ENCODE measurements at places on chromosomes 3 and 15. TPM values are rescaled to one million over a fixed set of nuclear protein-coding genes. Genes with fewer than 3 reads are reported as not detected.

DNA sequence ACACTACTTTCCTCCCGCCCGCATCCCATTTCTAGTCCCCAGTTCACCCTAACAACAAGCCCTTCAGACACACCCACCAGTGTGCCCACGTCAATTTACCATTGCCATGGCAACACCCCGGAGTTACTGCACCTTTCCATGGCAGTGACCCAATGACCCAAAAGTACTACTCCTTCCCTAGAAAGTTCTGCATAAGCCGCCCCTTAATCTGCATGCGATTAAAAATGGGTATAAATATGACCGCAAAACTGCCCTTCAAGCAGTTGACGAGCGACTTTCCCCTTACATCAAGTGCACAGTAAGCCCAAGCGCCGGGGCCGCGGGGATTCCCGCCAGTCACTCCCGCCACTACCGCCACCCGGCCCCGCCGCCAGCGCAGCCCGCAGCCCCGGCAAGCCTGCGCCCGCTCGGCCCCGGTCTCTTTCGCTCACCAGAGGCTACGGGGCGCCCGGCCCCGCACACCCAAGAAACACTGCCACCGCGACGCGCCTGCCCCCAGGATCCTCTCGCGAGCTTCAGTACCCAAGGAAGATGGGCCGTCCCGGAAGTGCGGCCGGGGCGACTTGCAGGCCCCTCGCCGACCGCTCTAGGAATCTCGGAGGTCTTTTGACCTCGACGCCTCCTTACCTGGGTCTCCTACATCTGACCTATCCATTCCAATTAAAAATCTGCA, 27.2 kb upstream of the ZNF502 start:
- DNase-seq, result peak; percentile 55

The LRTM1 gene
- not detected for total RNA-seq

GRCh38 chr3:112505907-112506306, 6.6 kb upstream of the BTLA start:
- DNase-seq, result no peak

The ECE2 gene
- total RNA-seq, result 3.6 TPM

DNA sequence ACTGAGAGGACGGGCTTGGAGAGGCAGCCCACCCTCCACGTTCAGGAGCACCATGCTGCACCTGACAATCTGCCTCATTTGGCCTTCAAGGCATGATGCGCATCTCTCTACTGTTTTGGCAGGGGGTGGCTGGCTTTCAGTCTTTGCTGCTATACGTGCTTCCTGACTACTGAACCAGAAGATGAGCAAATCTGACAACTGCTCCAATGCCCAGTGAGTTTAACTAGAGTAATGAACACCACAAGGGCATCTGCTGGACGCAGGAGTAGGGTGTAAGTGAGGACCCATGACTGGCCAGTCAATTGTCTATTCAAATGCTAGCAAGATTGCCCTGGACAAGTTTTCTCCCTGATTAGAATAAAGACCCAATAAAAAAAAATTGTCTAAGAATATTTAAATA, 335.7 kb downstream of the MAGI1 start:
- DNase-seq, result no peak

DNA sequence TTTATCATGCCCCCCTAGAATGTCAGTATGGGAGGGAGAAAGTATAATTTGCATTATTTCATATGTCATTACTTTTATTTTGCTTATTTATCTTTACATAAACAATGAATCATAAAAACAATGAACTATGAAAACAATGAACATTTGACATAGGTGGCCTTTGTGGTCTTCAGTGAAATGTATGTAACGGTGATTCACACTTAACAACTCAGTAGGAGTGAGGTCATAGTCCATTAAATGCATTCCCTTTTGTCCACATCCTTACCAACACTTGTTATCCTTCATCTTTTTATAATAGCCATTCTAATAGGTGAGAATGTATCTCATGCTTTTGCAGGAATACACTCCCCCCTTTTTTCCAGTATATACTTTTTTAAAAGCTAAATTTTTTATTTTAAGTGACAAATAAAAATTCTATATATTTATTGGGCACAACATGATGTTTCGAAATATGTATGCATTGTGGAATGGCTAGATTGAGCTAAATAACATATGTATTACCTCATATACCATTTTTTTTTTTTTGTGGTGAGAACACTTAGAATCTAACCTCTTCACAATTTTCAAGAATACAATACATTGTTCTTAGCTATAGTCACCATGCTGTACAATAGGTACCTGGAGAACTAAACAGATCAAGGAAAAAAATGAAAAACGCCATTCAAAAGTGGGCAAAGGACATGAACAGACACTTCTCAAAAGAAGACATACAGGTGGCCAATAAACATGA, 189.5 kb downstream of the WDR72 start:
- DNase-seq, result no peak

DNA sequence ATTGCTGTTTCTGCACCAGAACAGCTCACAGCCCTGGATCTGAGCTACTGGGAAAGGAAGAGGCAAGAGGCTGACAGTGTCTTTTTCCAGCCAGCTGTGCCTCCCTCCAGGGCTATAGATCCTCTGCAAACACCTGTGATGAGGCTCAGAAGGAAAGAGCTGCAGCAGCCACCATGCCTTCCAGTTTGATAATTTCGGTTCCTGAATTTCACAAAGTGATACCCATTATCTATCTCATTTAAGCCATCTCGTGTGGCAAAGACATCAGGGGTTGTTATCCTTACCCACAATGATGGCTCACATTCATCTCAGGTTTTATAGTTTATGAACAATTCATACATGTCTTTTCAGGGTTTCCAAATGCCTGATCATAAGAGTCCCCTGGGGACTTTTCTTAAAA, 1.8 kb upstream of the LARP6 start:
- no peak for DNase-seq

The EPHA6 gene
- 19.3 TPM for total RNA-seq

The CSPG5 gene
- 87.0 TPM for total RNA-seq

The EFHB gene
- total RNA-seq, result 7.2 TPM

DNA sequence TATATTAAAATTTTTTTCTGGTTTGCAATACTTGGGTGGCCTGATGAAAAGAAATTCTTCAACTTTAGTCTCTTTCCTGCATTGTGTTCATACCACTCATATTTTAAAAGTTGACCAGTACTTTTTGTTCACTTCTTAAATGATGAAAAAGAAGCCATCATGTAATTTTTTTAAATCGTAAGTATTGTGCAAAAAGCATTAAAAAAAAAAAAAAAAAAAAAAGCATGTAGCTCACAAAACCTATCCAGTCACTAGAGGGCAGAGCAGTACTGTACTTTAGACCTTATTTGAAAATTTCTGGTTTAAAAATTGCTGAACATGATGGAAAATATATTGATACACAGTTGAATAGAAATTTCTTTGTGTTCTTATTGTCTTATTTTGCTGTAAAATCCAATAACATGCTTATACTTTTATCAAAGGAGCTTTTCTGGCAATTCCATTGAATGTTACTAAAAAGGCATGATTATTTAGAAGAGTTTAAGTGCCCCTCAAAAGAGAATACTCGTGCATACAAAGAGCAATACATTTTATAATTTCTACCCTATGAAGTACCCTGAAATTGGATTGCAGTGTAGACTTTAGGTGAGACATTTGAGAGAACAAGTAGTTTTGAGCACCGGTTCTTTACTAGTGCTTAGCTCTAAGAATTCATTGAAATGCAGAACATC, 137.7 kb downstream of the BBX start:
- peak; percentile 39 for DNase-seq

The GP9 gene
- total RNA-seq, result not detected

The ARMC8 gene
- 55.0 TPM for total RNA-seq

The MUC4 gene
- 3.1 TPM for total RNA-seq

DNA sequence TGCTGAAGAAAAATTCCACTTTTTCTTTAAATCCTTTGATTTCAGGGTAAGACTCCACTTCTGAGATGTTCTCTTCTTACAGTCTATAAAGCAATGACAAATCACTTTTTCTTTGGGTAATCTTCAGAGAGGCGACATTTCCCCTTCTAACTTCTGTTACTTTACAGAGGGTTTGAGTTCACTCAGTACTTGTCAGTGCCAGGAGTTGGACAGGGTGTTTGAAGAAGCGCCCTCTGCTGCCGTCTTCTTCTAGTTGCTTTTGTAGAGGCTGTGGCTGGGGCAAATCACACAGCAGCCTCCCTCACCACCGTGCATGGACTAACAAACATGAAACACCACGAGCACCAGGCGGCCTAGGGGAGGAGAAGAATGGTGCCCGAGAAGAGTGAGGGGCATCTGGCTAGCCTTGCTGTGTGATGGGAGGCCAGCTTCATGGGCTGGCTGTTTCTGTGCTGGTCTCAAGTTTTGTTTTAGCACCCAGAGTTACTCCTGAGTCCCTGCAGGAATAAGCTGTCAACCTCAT, at the start of gene CD80:
CD80 (minus strand) TSS at position 174 of the 523 bp plus-strand sequence. CDS start 1,886 bp downstream, outside the sequence.
- DNase-seq, result no peak

- no peak for DNase-seq
Observed at GRCh38 chr3:78589778-78590177, 1178.0 kb downstream of the ROBO1 start.

GRCh38 chr15:61205346-61205921, 23.7 kb downstream of the RORA start:
- DNase-seq, result no peak

The ERICH6 gene
- total RNA-seq, result 0.40 TPM
